ENCODE measurements at places on chromosomes 7 and 10.
A peak's percentile ranks its signal among the peaks of the same experiment; 100 is the strongest.

- H3K27ac ChIP-seq: peak overlapping the region; percentile 79
- no peaks in the 10 kb centered on the region for H3K27me3 ChIP-seq
- H3K36me3 ChIP-seq: no peaks in the 10 kb centered on the region
These were observed 113.1 kb downstream of the ZMIZ1 start for GRCh38 chr10:79181698-79182521.

GRCh38 chr10:119523895-119524719 lies 18.4 kb downstream of the RGS10 start:
- DNase-seq: no peak
- no peaks in the 10 kb centered on the region for H3K4me1 ChIP-seq
- H3K36me3 ChIP-seq: no peaks in the 10 kb centered on the region
- H3K27ac ChIP-seq: no peak overlapping the region

DNA sequence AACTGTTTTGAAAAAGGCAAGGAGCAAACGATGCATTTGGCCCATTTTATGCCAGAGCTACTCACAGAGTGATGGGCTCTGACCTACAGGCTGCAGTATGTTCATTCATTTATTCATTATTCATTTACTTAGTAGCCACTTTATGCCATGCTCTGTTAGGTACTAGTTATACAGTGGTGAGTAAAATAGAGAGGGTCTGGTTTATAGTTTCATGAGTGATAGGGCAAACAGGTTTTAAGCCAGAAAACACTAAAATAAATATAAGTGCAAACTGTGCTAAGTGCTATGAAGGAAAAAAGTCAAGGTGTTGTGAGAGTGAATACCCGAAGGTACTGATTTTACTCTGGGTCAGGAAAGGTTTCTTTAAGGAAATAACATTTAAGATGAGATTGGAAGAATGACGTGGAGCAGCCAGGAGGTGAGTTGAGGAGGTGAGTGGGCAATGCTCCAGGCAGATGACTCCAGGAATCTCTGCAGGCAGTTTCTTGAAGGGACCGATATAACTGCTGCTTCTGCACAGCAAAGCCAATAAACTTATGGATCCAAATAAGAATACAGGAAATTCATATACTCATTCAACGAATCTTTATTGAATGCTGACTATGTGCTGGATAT lies 56.9 kb upstream of the FAM133B start:
- H3K27me3 ChIP-seq: no peaks in the 10 kb centered on the region
- peaks cover 9% of the 10 kb centered on the region for H3K4me1 ChIP-seq
- H3K4me3 ChIP-seq: no peak overlapping the region
- no peak overlapping the region for H3K27ac ChIP-seq

DNA sequence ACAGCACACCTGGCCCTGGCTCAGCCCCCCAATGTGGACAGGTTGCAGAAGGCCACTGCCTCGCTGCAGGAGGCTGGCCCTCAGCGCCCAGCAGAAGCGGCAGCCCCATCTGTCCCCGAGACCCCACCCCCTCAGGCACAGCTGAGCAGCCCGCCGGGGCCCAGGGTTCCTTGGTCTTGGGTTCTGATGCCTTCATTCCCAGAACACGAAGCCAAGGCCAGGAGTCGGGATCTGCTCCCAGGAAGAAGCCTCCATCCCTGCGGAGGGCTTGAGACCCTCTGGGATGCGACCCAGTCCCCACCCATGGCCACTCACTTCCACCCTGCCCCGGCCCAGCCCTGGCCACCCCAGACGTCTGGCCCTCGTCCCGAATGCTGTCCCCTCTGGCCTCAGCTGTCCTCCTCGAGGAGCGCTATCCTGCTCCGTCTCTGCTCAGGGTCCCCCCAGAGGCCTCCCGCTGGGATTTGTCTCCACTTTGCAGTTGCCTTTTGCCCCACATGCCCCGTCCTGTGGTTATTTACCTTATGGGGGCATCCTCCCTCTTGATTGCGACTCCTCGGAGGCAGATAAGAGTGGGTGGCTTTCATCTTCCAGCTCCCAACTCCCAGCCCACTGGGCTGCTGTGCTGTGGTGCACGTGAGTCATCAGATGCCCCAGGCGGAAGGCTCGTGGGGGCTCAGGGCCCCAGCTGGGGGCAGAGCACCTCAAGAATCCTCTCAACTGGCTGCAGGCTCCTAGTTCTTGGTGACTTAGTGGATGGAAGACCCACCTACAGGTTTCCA lies 97.5 kb downstream of the MKI67 start:
- no peaks in the 10 kb centered on the region for H3K4me1 ChIP-seq
- H3K36me3 ChIP-seq: no peaks in the 10 kb centered on the region
- H3K4me3 ChIP-seq: no peak overlapping the region

DNA sequence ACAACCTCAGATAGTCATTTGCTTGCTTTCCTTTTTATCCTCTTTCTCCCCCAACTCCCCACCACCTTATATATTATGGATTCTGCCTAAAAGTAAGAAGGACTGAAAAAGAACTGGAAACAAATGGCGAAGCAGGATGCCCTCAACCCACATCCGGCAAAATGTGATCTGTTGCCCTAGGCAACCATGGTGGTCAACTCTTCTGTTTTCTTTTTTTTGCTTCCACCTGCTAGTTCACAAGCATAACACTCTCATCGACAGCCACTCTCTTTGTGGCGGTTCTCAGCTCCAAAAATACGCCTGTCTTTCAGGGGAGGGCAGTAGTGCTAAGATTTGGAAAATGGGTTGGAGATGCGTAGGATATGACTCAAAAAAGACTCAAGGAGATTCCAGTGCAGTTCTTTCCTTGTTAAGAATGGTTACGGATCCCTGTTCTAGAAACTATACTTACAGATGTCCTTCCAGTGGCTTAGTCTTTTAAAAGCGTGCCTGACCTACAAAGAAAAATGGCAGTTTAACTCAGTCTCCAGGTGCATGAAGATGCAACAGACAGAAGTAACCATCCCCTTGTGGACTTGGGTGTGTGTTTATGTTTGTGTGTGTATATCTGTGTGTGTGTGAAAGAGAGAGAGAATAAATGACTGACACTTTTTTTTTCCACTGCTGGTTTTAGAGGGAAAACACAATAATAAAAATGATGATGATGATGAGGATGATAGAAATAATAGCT lies 10.7 kb downstream of the APBB1IP start:
- no peaks in the 10 kb centered on the region for H3K4me1 ChIP-seq
- no peaks in the 10 kb centered on the region for H3K36me3 ChIP-seq
- H3K27me3 ChIP-seq: no peaks in the 10 kb centered on the region

DNA sequence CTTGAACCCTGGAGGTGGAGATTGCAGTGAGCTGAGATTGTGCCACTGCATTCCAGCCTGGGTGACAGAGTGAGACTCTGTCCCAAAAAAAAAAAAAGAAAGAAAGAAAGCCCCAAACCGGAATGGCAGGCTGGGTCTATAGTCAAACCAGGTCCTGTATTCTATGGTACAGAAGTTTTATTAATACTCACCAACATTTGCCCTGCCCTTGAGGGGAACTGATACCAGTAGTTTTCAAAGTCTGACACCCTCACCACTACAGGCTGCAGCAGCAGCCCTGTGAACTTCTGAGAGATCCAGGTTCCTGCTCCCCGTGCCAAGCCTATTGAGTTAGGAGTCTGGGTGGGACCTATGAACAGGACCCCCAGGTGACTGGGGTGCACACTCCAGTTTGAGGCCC lies 80.6 kb downstream of the RGS10 start:
- H3K4me1 ChIP-seq: no peaks in the 10 kb centered on the region
- H3K27me3 ChIP-seq: no peaks in the 10 kb centered on the region
- H3K4me3 ChIP-seq: no peak overlapping the region
